NCI-H1092 (cell line): ENCODE measurements at places on chromosomes 5 and 9.

DNA sequence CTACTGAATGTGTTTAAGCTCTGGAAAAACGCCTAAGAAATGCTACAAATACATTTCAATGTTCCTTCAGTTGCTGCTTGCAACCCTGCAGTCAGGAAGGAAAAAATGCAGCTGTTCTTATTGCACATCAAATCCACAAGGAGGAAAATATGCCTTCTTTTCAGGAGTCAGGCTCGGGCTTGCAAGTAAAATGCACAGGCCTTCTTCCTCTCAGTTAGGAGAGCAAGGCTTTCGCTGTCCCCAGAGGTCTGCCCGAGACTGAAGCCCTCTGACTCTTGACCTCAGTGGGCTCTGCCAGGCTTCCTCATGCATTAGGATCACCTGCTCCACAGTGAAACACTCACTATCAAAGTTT, 899 bp upstream of the SHC3 start:
- DNase-seq, result no peak

DNA sequence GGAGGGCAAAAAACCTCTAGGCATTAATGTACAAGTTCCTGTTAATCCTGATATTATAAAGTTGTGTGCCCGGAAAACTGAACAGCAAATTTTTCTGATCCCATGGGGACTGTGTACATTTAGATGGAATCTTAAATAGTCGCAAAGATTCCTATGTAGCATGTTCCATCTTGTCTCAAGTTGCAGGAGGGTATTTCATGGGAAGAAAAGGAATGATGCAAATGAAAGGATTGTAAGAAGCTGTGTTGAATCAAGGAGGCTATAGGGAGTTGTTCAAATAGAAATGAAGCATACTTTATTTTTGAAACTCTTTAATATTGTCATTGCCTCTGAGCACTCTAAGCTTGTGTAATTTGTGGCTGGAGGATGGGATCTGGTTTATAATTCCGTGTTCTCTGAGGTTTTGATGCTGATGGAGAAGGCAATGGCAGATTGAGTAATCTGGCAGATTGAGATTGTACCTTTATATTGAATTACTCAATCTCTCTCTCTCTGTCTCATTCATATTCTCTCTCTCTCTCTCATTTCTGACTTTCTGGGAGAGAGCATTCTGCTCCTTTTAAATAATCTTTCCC, 288.5 kb downstream of the OSTF1 start:
- no peak for DNase-seq

DNA sequence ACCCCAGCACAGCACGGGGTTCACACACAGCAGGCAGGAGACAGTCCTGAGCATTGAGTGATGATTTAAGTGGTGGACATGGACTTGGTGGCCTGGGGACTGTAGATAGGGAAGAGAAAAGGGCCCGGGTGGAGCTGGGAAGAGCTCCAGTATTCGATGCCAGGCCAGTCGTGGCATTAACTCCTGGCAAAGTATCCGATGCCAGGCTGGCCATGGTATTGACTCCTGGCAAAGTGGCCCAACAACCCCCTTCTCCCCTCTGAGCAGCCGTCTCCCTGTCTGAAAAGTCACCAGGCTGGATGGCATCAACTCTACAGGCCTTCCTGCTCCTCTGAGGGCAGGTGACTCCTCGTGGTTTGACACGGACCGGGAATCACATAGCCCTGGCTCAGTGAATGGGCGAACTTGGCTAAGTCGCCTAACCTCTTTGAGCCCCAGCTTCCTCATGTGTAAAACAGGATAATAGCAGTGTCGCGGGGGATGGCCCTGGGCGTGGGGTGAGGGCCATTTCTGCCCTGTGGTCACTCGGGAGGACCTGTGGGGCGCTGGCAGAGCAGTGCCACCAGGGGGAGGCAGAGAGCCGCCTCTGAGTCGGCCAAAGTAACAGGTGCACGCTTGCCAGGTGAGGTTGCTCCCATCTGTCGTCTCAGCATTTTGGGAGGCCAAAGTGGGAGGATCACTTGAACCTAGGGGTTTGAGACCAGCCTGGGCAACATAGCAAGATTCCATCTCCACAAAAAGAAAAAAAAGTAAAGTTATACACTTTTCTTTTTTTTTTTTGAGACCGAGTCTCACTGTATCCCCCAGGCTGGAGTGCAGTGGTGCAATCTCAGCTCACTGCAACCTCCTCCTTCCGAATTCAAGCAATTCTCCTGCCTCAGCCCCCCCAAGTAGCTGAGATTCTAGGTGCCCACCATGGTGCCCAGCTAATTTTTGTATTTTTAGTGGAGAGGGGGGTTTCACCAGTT, 5.7 kb upstream of the SEC16A start:
- DNase-seq, result no peak

- DNase-seq, result no peak
These were observed 38.6 kb downstream of the ZNF366 start for GRCh38 chr5:72468606-72469005.

- DNase-seq, result no peak
These were observed 11.1 kb downstream of the GPR21 start for GRCh38 chr9:123044586-123044985.

DNA sequence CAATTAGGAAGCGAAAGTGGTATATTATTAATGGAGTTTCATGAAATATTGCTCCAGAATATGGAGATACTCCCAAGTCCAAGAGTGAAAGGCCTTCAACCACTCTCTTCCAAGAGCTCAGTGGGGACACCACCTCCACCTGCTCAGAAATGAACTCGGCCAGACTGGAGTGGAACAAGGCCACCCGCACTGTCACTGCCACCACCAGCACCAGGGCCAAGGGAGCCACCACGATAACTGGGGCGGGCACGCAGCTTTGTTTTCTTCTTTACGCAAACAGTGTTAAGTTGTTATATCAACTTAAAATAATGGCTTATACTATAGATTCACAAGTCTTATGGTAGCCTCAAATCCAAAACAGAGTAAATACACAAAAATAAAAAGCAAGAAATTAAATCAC, 204.1 kb downstream of the TRPM3 start:
- no peak for DNase-seq

DNA sequence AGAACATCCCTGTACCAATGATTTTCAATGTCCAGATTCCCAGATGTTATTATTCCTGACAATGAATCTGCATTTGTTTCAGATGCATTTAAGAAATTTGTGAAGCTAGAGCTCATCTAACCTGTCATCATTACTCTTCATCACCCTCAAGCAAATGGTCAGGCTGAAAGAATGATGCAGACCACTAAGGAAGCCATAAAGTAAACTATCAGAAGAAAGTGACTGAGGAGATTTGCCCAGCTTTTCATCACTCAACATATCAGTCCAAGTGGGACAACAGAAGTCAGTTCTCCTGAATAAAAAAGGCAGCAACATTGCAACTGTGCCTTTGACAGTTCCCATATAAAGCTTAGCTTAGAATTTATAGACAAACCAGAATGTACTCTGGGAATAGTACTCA, 419.9 kb downstream of the PDE4D start:
- DNase-seq, result no peak

DNA sequence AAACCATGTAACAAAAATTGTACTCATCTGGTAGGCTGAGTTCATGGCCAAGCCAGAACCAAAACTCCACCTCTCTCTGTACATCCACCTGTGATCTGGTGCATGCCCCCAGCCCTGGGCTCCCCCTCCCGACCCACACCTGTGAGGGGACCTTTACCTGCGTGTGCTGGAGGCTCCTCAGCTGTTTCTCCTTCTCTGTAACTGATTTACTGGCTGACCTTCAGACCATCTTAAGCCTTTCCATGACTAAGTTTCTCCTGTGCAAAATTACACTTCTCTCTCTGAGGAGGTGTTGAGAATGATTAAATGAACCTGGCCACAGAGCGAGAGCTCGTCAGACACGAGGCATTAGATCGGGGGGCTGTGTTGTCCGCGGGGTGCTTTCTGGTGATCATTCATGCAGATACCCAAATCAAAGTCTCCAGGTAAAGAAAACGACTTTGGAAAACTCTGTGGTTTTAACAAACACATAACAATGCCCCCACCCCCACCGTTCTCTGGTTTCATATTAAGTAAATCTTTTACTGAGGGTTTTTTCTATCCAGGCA, 136.4 kb downstream of the SEMA5A start:
- no peak for DNase-seq

GRCh38 chr9:35748858-35749514, at the start of the genes GBA2 and RGP1:
TSS of gene GBA2 (minus strand) at chr9:35749228. CDS start at chr9:35748704, 524 bp downstream.
TSS of gene RGP1 (plus strand) at chr9:35749287. CDS start at chr9:35749756, 469 bp downstream.
- peak; percentile 73 for DNase-seq

GRCh38 chr5:6673031-6673430, 39.8 kb downstream of the SRD5A1 start:
- DNase-seq, result no peak

DNA sequence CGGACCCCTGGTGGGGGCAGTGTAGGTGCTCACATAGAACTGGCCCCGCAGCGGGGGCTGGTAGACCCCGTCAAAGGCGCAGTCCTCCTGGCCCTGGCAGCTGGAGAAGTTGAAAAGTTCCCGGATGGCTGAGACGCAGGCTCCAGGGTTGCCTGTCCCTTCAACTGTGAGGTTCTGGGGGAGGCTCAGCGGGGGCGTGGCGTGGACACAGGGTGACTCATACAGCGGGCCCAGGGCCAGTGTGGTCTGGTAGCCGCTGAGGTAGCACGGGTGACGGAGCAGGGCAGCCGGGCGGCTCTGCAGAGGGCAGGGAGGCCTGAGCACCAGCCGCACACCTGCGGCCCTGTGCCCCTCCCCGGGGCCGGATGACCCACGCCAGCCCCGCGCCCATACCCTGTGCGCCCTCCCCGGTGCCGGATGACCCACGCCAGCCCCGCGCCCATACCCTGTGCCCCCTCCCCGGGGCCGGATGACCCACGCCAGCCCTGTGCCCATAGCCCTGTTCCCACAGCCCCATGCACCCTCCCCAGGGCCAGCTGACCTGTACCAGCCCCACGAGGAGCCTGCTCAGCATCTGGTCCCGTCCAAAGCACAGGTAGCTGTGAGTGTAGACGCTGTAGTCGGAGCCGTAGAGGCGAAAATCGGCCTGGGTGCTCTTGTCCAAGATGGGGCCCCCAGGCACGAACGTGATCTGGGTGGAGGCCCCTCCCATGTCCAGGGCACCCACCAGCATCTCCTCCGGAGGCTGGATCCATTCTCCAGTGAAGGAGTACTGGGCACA, 5.0 kb downstream of the ENTPD8 start:
- DNase-seq, result no peak

GRCh38 chr9:129996161-129996830, 46.7 kb downstream of the FNBP1 start:
- DNase-seq, result no peak

DNA sequence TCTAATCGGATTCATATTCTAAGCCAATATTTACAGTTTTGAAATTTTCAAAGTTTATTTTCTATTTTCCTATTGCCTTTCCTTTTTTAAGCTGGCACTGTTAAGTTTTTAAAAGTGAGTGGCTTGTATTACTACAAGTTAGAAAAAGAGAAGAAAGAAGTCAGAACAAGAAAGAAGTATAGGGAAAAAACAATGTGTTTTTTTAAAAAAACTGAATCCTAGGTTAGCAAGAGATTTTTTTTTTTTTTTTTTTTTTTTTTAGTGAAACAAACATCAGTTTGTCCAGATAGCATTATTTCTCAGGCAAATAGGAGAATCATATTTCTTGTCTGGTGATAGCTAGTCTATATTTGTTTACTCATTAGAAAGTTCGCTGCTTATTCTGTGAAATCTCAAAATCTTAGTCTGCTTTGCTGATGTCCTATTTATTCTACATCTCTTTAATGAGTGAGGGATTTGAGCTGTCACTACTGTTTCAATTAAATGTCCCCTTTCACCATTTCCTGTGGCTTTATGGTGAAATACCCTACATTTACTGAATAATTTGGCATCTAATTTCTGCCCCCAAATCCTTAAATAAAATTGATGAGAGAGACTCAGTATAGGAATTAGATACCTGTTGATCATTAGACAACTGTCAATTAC, 19.1 kb upstream of the LMNB1 start:
- no peak for DNase-seq

DNA sequence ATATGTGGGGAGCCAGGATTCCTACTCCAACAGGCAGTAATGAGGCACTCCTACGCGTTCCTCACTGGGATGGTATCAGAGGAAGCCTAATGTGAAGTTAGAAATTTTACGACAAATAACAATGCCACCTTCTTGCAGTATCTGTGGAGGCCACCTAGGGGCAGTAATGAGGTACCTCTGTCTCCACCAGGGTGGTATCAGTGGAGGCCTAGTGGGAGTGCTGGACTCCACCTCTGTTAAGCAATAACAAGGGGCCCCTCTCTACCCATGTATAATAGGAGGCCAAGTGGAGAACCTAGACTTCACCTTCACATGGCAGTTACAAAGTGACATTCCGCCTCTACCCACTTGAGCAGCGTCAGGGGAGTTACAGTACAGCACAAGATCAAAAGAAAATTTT, 147.9 kb downstream of the PLPPR1 start:
- DNase-seq, result no peak

GRCh38 chr9:126615245-126615790, 1.6 kb downstream of the LMX1B start:
- peak; percentile 36 for DNase-seq

DNA sequence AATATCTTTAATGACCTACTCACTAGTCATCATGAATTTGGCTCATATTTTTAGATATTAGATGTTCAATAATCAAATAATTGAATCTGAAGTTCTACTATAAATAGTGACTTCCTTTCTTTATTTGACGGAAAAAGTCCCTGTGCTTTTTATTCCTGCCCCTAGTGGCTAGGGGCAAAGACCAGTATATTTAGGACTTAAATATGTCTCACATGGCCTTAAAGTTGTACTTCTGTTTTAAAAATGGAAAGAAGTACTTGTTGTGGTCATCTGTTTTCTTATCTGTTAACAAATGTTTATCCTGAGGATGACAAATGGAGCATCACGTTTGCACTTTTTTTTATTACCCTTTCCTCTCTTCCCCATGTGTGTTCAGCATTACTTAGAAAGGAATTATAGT, 89.2 kb upstream of the GRHPR start:
- DNase-seq, result no peak

GRCh38 chr9:34197756-34198711, 19.2 kb downstream of the UBAP1 start:
- no peak for DNase-seq

DNA sequence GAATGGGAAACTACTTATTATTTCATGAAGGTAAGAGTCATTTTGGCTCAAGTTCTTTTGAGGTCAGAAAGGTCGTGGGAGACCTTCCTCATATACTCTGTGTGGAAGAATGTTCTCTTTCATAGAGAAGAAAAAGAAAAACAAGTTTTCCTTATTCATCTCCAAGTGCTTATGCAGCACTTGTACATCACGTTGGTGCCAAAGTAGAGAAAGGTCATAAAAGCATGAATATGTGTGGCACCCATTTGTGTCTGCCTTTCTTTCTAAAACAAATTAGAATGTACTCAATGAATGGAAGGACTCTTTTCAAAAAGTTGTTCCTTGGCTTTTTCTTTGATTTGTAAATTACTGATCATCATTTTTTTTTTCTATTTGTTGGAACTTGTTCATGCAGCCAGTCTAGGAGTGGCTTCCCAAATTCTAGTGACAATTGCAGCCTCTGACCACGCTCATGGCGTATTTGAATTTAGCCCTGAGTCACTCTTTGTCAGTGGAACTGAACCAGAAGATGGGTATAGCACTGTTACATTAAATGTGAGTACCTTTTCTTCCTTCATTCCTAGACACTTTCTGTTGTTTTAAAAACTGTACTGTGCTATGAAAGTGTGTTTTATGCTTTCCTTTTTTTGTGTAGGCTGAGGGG, 122.4 kb downstream of the ADGRV1 start:
- DNase-seq, result no peak
